ENCODE measurements at places on chromosomes 1 and 21. TPM values are rescaled to one million over a fixed set of nuclear protein-coding genes. Genes with fewer than 3 reads are reported as not detected.

DNA sequence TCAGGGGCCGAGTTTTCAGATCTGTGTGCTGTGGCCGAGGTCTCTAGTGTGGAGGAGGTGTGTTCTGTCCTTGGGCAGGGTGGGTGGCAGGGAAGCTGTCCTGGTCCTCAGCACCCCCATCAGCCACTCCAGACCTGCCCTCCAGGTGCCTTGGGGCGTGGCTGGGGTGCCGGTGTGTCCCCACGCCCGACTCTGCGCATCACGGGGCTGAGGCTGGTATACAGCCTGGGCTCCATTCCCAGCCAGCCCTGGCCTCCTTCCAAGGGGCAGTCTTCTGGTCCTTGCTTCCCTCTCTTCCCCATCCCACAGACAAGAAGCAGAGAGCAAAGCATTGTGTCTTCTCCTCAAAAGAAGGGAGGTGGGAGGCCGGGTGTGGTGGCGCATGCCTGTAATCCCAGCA is 4.0 kb downstream of the SAMD11 start:
- H3K27ac ChIP-seq: no peak overlapping the region
- peaks cover 8% of the 10 kb centered on the region for H3K4me1 ChIP-seq

The MAP10 gene
- total RNA-seq: 4.0 TPM

The RNU1-3 gene
- total RNA-seq: 3,257 TPM

The LCE1B gene
- not detected for total RNA-seq

The FAM163A gene
- not detected for total RNA-seq

DNA sequence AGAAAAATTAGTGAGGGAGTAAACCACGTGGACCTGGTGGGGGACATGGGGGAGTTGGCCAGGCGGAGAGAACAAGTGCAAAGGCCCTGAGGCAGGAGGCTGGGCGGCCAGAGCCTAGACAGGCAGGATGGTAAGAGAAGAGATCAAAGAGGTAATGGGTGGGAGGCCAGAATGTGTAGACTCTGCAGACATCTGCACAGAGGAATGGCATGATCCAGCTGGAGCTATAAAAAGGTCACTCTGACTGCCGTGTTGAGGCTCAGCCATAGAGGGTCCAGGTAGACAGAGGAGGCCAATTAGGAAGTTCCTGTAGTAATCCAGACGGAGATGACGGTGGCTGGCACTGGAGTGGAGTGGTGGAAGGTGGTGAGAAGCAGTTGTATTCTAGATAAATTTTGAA is 3.6 kb downstream of the H6PD start:
- H3K4me3 ChIP-seq: no peak overlapping the region
- peaks cover 4% of the 10 kb centered on the region for H3K36me3 ChIP-seq
- H3K27me3 ChIP-seq: peaks cover 2% of the 10 kb centered on the region
- no peak for DNase-seq
- H3K4me1 ChIP-seq: peaks cover 39% of the 10 kb centered on the region

All from activated naive CD8-positive, alpha-beta T cell treated with anti-CD3 and anti-CD28 coated beads, Interleukin-2, amount 10 ng/mL, durations not matched to agents 7 days and 5 days (primary cell).